Activated effector memory CD4-positive, alpha-beta T cell treated with anti-CD3 and anti-CD28 coated beads, Interleukin-2, amount 50 U/mL, for 16 hours (primary cell): ENCODE measurements at places on chromosomes 2 and 18.

GRCh38 chr18:44901283-44901682, 220.6 kb downstream of the SETBP1 start:
- no peak for DNase-seq

GRCh38 chr18:44844486-44844885, 163.8 kb downstream of the SETBP1 start:
- no peak for DNase-seq

- DNase-seq, result no peak
These were observed 90.9 kb downstream of the MYCN start for GRCh38 chr2:16031058-16031847.

GRCh38 chr2:207330912-207331311, 165.2 kb upstream of the KLF7 start:
- peak; percentile 78 for DNase-seq

- peak; percentile 50 for DNase-seq
These were observed 12.2 kb downstream of the DNAJB2 start for GRCh38 chr2:219291394-219291793.

- DNase-seq, result peak; percentile 65
These were observed 60.7 kb downstream of the CXCR4 start for GRCh38 chr2:136057023-136057801.

DNA sequence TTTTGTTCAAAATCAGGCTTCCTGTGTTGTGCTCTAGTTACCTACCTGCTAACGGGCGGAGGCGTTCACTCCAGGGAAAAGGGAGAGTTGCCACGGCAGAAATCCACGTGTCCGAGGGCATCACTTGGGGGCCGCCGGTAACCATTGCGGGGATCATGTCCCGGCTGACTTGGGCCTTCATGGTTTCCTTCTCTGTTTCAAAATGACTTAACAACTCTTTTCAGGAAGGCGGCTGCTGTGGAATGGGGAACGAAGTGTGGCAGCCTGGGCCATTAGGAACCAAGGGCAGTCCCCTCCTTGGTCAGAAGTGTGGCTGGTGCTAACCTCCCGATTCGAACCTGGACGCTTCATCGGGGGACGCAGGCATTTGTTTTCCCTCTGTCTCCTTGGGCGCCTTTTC, 56.8 kb downstream of the INPP5D start:
- DNase-seq, result peak; percentile 58

DNA sequence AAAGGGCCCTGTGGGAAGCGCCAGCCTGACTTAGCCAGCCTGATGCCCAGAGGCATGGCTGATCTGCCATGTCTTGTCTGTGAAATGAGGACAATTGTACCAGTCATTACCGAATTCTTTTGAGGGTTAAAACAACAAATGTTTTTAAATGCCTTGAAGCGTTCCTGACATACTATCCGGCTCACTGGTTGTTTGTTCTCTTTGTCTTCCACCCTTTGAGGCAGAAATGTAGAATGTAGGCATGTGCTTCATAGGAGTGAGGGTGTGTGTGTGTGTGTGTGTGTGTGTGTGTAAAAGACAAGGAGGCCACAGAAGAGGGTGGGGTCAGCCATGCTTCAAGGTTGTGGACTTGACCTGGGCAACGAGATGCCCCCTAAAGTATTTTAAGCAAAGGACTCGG, 35.5 kb downstream of the TGFBRAP1 start:
- no peak for DNase-seq

DNA sequence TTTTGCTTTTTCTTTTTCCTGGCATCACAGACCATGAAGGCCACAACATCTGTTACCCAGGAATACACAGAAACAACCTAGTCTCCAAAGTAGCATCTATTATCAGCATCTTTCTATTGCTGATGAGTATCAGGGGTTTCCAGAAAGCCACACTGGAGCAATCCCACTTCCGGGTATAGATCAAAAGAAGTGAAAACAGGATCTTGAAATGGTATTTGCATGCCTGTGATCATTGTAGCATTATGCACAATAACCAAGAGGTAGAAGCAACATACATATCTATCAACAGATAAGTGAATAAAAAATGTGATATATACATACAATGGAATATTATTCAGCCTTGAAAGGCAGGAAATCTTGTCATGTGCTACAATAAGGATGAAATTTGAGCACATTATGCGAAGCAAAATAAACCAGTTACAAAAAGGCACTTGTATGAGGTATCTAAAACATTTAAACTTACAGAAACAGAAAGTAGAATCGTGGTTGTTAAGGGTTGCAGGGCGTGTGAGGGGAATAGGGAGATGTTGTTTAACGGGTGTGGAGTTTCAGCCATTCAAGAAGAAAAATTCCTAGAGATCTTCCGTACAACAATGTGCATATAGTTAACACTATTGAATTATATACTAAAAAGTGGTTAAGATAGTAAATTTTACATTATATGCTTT, 115.1 kb downstream of the KCNE4 start:
- no peak for DNase-seq

GRCh38 chr2:128986867-128987268, 668.2 kb upstream of the HS6ST1 start:
- no peak for DNase-seq
